Placental epithelial cell (primary cell): ENCODE measurements at places on chromosomes 1 and 21. TPM values are rescaled to one million over a fixed set of nuclear protein-coding genes. Genes with fewer than 3 reads are reported as not detected.

Gene DDX20
- total RNA-seq = 11.8 and 13.8 TPM in 2 replicates

Gene PTPRC
- total RNA-seq = not detected in 2 replicates

Gene HCRTR1
- not detected in 2 replicates for total RNA-seq

Gene TRPM2
- total RNA-seq = 0.11 TPM in 1 of 2 replicates, not detected in the other

Gene CFAP410
- total RNA-seq = 22.4 and 26.4 TPM in 2 replicates

Gene PAPPA2
- under 0.01 and 1.1 TPM in 2 replicates for total RNA-seq

Gene TRIM67
- total RNA-seq = not detected in 2 replicates

Gene CIART
- 5.1 and 5.9 TPM in 2 replicates for total RNA-seq

Gene CRYZL1
- 11.8 and 21.2 TPM in 2 replicates for total RNA-seq

Gene CD5L
- total RNA-seq = not detected in 2 replicates

Gene ZNF124
- 48.3 and 63.2 TPM in 2 replicates for total RNA-seq

Gene YRDC
- 5.1 and 10.7 TPM in 2 replicates for total RNA-seq

Gene B3GALT6
- total RNA-seq = 21.4 and 25.5 TPM in 2 replicates

Gene KCNN3
- under 0.01 TPM in 2 replicates for total RNA-seq

Gene NR5A2
- 0.22 and 0.79 TPM in 2 replicates for total RNA-seq

Gene ESPN
- total RNA-seq = under 0.01 TPM in 1 of 2 replicates, not detected in the other

Gene DPT
- total RNA-seq = not detected in 2 replicates

Gene SYDE2
- total RNA-seq = 4.7 and 9.0 TPM in 2 replicates

Gene MPL
- total RNA-seq = 0.11 TPM in 1 of 2 replicates, not detected in the other

Gene ZSWIM5
- total RNA-seq = under 0.01 TPM in 1 of 2 replicates, not detected in the other

Gene MSTO1
- 27.5 and 32.8 TPM in 2 replicates for total RNA-seq

Gene HSD17B7
- total RNA-seq = 20.0 and 33.3 TPM in 2 replicates

Gene IRF6
- total RNA-seq = 28.7 and 37.1 TPM in 2 replicates

Gene CRYAA
- total RNA-seq = not detected in 2 replicates

Gene OLIG1
- total RNA-seq = not detected in 2 replicates

Gene RPAP2
- 9.0 and 13.6 TPM in 2 replicates for total RNA-seq

Gene CELA2A
- total RNA-seq = not detected in 2 replicates

Gene SYCP1
- not detected in 2 replicates for total RNA-seq
